ENCODE measurements at places on chromosomes 5 and 9.
A peak's percentile ranks its signal among the peaks of the same experiment; 100 is the strongest.

DNA sequence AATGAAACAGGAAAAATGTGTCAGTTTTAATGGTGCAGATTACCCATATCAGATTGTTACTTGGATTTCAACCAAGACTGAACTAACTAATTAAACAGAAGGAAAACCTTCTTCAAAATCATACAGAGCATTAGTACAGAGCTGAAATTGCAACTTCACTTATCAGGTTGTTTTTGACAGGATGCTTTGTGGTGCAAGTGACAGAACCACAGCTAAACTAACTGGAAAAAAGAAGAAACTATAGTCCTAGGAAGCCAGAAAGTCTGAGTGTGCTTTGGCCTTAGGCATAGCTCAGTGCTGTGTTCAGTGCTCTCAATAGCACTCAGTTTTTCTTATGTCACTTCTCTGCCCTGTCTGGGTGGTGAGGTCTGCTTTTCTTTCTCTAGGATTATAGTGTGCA is 267.4 kb downstream of the CHSY3 start:
- DNase-seq: no peak

- no peak for DNase-seq
These were observed 355.1 kb upstream of the DAB2 start for GRCh38 chr5:39779831-39780230.

- no peak for DNase-seq
These were observed 1.5 kb downstream of the THBS4 start for GRCh38 chr5:80036615-80037014.

DNA sequence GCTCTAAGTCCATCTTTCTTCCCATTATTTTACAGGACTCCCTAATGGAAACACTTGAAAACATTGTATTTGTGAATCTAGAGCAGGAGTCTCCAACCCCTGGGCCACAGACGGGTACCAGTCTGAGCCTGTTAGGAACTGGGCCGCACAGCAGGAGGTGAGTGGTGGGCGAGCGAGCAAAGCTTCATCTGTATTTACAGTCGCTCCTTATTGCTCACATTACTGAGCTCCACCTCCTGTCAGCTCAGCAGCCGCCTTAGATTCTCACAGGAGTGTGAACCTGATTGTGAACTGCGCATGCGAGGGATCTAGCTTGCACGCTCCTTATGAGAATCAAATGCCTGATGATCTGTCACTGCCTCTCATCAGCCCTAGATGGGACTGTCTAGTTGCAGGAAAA is 111.0 kb downstream of the MED27 start:
- no peak for DNase-seq

DNA sequence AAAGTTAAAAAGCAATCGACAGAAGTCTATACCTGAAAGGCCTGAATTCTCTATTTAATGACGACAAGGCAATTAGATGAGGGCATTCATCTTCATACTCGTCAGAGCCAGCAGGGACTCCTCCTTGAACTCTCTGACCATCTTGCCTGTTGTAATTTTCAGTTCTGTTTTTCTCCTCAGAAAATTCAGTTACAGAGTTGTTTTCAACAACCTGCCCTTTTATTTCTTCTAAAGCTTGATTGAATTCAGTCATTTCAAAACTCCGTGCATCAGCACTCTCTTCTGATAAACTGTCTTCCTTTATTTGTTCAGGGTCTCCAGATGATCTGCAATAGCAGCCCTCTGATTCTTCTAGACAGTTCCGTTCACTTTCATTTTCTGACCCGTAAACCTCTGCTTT is 15.6 kb downstream of the RIOK2 start:
- no peak for DNase-seq

GRCh38 chr5:139287890-139288635 is 5.5 kb upstream of the MATR3 start:
- DNase-seq: no peak

- no peak for DNase-seq
These were observed 103.2 kb downstream of the RGS3 start for GRCh38 chr9:113566712-113567071.

- no peak for DNase-seq
These were observed 2148.9 kb upstream of the ACO1 start for GRCh38 chr9:30235564-30235963.

GRCh38 chr5:131252824-131253171 is 11.1 kb upstream of the CDC42SE2 start:
- peak; percentile 83 for DNase-seq

DNA sequence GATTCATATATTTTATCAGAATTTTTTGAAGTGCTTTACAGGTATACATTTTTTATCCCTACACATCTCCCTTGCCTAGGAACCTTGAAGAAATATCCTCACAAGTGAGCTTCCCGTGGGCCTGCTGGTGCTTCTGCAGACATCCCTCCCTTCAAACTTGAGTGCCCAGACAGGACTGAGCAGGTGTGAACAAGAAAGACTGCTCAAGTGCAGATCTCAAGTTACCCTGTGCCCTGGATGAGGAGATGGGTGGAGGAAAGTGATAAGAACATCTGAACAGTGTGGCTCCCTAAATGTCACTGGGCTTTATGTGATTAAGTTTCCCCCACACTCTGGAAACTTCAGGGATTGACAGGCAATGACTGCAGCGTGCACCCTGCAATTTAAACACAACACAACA is 209.8 kb downstream of the TLE1 start:
- no peak for DNase-seq

- no peak for DNase-seq
These were observed 162.2 kb downstream of the GADD45G start for GRCh38 chr9:89766991-89767390.

DNA sequence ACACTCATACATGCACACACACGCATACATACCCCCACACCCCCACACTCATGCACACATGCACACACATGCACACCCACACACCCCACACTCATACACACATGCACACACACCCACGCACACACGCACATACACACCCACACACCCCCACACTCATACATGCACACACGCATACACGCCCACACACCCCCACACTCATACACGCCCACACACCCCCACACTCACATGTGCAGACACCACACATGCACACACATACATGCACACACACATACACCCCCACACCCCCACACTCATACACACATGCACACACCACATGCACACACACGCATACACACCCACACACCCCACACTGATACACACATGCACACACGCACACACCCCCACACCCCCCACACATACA is 118.3 kb downstream of the COL5A1 start:
- no peak for DNase-seq

GRCh38 chr5:149552553-149553160 is 1.4 kb upstream of the CSNK1A1 start:
- no peak for DNase-seq

GRCh38 chr9:120715389-120715924 is 1.2 kb upstream of the MEGF9 start:
- no peak for DNase-seq

GRCh38 chr9:127448112-127448805 is 2.9 kb downstream of the RPL12 start:
- DNase-seq: no peak

GRCh38 chr5:111829701-111830100 is 72.7 kb upstream of the NREP start:
- no peak for DNase-seq

- DNase-seq: no peak
These were observed 752 bp downstream of the CCNJL start for GRCh38 chr5:160311491-160312133.

DNA sequence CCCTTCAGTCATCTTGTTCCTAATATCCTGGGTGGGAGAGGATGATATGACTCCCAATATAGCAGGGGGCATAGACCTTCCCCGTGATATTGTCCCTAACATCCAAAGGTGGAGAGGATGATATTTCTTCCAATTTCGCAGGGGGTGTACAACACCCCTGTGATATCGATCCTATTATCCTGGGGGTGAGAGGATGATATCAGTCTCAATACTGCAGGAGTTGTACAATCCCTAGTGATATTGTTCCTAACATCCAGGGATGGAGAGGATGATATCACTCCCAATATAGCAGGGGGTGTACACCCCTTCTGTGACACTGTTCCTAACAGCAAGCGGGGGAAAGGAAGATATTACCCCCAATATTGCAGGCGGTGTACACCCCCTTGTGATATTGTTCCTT is 122.6 kb downstream of the TMEM38B start:
- DNase-seq: no peak

DNA sequence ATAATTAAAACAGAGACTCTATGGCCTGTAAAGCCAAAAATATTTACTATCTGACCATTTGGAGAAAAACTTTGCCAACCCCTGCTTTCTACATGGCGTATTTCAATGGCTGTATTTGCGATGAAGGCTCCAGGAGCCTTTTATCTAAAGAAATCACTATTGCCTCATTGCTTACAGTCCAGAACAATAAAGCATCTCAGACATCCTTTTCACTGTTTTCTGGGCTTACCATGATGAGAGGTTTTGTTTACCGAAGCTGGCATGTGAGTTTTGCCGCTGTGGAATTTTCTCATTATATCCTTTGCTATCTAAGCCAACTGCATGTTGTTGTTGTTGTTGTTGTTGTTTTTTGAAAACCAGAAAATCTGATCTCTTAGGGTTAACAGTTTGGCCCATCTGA is 13.9 kb downstream of the PALM2AKAP2 start:
- DNase-seq: no peak

DNA sequence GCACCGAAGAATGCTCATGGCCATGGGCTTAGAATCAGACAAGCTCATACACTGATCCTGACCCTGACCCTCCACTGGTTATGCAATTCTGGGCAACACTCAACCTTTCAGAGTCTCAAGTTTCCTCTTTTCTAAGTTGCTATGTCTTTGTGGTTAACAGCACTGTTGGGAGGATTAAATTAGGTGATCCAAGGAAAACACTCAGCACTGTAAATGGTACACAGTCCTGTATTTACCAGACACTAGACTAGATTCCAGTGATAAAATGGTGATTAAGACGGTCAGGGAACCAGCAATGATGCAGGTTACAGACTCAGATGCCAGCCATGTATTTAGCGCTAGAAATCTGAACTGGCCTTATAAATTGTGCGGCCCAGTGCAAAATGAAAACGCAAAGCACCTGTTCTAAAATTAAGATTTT is 8.1 kb downstream of the ARL15 start:
- no peak for DNase-seq

- DNase-seq: no peak
These were observed 92.8 kb upstream of the CCDC112 start for GRCh38 chr5:115389034-115389798.

GRCh38 chr5:161566081-161566480 is 19.6 kb upstream of the GABRB2 start:
- no peak for DNase-seq

GRCh38 chr5:132050136-132050535 is 10.3 kb upstream of the IL3 start:
- no peak for DNase-seq

DNA sequence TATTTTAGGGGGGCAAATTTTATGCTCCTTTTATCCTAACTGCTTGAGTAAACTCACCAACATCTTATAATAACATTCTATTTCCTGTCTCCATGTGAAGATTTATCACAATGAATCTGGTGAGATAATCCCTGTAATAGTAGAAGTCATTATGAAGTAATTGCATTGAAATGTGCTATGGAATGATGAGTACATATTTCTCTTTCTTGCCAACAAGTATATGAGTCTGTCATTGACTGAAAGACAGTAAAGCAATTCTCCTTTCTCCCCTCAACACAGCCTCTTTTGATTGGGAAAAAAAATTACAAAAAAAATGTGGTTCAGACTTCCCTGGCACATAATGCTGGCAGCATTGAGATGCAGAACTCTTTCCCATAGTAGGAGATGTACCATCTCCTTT is 459.2 kb upstream of the RGMB start:
- no peak for DNase-seq

DNA sequence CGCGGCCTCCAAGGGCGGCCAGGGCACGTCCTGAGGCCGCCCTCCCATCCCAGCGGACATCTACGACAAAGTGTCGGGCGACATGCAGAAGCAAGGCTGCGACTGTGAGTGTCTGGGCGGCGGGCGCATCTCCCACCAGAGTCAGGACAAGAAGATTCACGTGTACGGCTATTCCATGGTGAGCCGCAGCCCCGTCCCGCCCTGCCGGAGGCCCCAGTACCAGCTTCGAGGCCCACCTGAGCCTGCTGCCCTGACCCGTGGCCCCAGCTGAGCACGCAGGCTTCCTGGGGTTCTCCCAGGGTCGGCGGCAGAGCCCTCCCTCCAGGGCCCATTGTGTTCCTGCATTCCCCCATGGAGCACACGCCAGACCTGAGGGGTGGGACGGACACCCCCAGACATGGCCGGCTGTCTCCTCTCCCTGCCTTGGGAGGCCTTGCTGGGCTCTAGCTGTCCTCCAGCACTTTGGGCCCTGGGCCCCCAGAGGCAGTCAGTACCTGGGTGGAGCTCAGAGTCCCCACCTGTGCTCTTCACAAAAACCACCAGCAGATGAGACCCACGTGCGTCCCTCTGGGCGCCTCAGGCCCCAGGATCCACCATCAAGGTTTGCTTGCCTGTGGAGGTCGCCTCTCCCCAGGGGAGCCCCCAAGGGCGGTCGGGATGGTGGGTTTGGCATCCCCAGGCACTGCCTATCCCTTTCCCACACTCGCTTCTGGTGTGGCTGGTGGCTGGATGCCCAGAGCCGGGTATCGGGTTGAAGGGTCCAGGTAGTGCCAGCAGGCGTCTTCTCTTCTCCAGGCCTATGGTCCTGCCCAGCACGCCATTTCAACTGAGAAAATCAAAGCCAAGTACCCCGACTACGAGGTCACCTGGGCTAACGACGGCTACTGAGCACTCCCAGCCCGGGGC is 1.0 kb downstream of the PHPT1 start:
- DNase-seq: no peak

GRCh38 chr5:33852319-33852718 is 39.5 kb downstream of the ADAMTS12 start:
- DNase-seq: no peak

DNA sequence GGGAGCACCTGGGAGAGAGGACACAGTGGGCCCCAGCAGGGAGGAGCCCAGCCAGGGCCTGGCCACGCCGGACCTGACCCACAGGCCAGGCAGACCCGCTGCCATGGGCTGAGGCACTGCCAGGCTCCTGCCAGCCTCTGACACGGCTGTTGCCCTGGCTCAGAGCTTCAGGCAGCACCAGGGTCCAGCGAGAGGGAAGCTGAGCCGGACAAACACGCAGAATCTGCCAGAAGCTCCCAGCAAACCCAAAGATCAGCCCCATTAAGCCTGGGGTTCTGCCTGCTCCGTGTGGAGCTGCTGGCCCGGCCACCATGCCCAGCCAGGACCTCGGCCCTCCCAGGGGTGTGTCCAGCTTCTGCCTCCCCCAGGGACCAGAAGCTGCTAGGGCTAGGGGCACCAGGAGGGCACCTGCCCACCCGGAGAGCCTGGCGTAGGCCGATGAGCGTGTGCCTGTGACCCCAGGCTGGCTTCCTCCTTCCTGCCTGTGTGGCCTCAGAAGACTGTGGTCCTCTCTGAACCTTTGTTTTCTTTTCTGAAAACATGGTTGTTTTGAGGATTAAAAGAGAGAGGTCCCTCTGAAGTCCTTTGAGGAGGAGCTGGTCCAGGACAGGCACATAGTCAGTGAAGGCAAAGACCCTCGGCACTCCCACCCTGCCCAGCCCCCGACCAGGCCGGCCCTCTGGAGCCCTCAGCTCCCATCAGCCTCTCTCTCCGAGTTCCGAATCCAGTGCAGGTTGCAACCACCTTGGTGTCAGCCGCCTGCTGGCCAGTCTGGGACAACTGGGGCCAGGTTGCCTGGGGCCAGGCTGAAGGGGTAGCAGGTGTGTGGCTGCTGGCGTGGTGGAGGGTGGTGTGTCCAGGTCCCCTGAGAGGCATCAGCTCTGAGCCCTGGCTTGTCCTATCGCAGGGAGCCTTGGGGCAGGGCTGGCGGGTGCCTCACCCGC is 39.6 kb downstream of the KCNT1 start:
- no peak for DNase-seq

GRCh38 chr5:66417781-66418180 is 178.4 kb upstream of the MAST4 start:
- DNase-seq: no peak

All from T-helper 22 cell (primary cell).